ENCODE measurements at places on chromosomes 16 and 17.
A peak's percentile ranks its signal among the peaks of the same experiment; 100 is the strongest.

- DNase-seq = no peak
Observed at GRCh38 chr16:76837872-76838271, 353.1 kb upstream of the MON1B start.

DNA sequence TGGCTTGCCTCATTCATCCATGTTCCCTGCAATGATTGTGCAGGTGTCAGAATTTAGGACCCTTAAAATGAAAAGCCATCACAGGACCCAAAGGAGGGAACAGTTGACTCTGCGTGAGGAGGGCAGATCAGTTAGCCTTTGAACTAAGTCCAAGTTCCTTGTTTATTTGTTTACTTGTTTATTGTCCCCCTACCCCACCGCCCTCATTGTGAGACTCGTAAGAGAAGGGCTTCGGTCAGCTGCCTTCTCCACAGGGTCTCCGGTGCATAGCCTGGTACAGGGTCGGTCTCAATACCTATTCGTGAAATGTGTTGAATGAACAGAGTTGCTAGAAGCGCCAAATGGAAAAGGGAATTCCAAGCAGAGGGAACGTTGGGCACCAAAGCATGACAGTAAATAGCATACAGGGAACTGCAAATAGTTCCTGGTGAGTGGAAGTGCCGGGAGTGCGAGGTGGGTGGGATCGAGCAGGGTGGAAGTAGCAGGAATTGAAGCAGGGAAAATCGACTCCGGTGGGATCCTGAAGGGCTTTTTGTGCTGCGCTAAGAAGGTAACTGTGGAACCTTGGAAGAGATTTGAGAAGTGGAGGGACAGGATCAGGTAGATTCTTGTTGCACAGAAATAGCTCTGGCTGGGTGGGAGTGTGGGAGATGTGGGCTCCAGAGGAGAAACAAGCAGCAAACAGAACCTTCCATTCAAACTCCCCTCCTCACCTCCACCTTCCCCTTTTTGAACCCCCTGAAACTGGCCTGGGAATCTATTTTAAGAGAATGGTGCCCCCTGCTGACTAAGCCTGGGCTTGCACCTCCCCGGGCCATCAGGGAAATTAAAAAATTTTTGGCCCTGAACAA, 12.7 kb downstream of the SLC35B1 start:
- no peak for DNase-seq

GRCh38 chr17:28139822-28140221, 97.3 kb downstream of the NLK start:
- no peak for DNase-seq

GRCh38 chr16:87255866-87256265, 61.3 kb downstream of the C16orf95 start:
- no peak for DNase-seq

GRCh38 chr16:10168258-10168657, 14.0 kb downstream of the GRIN2A start:
- DNase-seq = no peak

GRCh38 chr16:23071196-23072083, 77.8 kb downstream of the USP31 start:
- no peak for DNase-seq

GRCh38 chr16:21075252-21075651, 75.4 kb downstream of the DNAH3 start:
- no peak for DNase-seq

- no peak for DNase-seq
Observed at GRCh38 chr16:57159447-57159846, 26.4 kb downstream of the PSME3IP1 start.

DNA sequence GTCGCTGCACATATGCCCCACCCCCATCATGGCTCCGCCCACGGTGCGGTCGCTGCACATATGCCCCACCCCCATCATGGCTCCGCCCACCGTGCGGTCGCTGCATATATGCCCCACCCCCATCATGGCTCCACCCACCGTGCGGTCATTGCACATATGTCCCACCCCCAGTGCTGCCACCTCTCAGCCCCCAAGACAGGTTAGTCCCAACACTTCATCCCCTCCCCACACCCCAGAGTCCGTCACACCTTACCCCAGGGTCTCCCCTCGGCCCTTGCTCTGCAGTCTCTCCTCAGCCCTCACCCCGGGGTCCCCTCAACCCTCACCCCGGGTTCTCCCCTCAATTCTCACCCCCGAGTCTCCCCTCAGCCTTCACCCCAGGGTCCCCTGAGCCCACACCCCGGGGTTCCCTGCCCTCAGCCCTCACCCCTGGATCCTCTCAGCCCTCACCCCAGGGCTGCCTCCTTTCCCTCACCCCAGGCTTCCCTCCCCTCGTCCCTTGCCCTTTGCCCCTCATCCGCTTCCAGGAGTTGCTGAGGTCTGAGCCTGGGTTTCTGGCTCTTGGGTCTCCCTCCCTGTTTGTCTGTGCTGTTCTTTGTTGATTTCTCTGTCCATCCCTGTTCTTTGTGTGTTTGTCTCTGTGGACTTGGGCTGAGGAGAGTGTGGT, 25.6 kb downstream of the TPSG1 start:
- DNase-seq = no peak

DNA sequence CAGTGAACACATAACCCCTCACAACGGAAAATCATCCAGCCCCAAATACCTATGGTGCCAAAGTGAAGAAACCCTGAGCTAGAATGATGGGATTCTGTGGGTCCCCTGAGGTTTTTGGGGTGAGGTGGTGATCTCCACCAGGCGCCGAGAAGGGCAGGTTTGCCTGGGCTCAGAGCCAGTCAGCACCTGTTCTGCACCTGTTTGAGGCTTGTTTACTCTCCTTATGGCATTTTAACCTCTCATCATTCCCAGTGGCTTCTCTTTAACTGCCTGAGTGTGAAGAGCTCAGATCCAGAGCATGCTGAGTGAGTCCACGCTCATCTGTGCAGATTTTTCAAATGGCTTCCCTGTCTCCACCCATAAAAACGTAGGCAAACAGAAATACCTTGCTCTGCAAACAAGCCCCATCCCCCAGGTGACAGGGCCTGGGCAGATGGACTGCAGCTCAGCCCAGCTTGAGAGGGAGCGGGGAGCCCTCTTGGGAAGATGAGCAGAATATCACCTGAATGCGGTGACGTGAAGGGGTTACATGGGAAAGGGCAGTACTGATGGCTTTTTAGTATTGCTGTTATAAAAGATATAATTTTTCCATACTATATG, 40.1 kb upstream of the CLEC19A start:
- no peak for DNase-seq

DNA sequence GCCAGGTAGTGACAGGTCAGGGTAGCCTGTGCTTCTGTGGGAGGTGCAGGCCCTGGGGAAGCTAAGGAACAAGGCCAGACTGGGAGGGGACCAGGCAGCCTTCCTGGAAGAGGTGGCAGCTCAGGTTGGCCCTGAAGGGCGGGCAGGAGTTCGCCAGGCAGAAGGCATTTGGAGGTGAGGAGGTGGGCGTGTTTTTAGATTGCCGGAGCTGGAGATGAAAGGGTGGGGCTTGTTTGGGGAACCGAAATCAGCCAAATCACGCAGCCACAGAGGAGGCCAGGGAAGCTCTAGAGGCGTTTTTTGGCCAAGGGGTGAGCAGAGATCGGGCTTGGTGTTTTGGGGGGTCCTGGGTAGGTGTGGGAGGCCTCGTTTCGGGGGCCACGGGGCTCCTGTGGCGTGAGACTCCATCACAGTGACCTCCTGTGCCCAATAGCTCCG, 7.6 kb downstream of the ADCY7 start:
- no peak for DNase-seq

GRCh38 chr17:59878624-59879023, 14.1 kb downstream of the TUBD1 start:
- DNase-seq = no peak

- DNase-seq = no peak
Observed at GRCh38 chr17:81913394-81914102, 2.3 kb upstream of the PCYT2 start.

DNA sequence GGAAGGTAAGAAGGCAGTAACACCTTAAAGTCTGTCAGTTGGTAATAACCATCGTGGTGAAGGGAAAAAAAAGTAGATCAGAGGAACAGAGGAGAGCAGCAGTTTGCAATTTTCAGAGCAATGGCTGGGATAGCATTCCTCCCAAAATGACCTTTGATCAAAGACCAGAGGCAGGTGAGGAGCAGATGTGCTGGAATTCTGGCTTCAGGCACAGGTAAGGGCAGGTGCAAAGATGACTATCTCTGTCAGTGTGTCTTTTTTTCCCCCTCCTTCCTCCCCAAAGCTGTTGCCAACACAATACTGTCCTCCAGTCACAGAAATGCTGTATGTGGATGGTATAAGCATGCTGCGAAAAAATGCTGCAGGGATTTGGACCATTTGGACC, 166.7 kb downstream of the XYLT1 start:
- no peak for DNase-seq

DNA sequence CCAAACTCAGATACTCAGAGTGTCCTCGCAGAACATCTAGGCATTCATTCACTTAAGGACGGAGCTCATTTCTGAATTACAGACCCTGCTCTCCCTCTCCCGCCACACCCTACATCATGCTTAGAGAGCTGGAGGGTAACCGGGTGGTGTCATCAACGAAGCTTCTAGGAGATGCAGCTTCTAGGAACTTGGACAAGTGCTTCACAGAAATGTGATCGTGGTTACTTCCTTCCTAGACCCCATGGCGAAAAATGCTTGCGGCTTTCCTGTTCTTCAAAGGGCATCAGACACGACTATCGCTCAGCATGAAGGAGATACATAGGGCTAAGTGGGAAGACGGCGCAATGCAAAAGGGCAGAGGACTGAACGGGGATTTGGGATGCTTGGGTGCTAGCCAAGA, 126.8 kb downstream of the ZFHX3 start:
- no peak for DNase-seq

GRCh38 chr17:1365445-1366039, 34.5 kb downstream of the YWHAE start:
- peak; percentile 56 for DNase-seq

DNA sequence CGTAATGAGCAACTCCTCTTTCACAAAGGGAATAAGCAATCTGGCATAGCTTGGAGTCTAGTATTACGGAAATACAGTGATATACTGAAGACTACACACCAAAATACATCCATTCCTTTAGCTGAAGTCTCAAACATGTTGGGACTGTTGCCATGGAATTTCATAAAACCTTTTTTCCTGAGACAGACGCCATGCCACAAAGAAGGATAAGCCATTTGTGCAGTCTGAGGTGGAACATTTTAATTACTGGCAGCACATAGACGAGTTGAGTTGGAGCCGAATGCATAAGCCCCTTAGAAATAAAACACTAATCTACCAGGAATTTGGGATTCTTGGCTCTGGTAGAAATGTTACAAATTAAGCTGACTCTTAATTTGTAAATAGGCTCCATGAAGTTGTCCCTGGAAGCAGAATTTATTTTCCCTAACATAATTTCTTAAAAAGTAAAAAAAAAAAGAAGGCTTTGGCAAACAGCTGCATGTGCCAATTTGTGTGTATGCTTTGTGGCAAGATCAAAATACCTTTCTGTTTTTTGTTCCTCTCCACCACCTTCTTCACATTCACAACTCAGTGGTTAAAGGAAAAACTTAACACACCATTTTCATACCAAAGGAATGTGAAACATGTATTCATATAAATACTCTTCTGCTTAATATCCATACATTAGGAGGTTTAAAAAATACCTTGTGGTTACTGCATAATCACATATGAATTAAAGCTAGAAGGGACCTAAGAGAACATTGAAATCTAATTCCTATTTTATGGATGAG, 25.5 kb downstream of the GRB7 start:
- no peak for DNase-seq

GRCh38 chr17:48973806-48974205, 5.4 kb upstream of the GIP start:
- DNase-seq = no peak

DNA sequence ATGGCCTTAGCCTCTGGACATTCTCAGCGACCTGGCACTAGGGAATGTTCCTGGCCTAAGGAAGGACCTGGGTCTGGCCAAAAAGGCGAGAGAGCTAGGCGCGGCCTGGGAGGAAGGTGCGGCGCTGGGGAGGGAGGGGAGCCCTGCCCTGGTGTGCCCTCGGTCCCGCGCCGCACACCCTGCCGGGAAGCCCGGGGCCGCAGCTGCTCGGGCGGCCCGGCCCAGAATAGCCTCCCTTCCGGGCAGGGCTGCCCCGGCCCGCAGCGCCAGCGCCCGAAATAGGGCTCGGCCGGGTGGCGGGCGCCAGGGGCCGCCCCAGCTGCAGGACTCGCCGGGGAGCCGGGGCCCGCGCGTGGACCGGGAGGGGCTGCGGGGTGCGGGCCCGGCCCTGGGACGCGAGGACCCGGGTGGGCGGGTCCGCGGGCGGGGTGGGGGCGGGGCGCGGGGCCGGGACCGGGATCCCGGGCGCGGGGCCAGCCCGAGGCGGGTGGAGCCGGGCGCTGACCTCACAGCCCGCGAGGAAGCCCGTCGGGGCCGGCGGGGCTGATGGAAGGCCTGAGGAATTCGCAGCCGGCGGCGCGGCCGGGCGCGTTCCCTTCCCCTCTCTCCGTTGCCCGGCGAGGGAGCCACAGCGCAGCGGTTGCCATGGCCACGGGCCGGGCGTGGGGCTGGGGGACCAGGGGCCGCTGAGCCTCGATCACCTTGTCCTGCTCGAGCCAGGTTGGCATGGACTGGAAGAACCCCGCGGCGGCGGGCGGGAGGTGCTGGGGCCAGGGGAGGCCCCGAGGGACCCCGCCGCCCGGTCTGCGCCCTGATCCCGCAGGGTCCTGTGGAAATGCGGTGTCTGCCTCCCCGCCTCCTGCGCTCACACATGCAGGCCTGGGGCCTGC, 18.1 kb downstream of the SOCS3 start:
- no peak for DNase-seq

GRCh38 chr16:49698453-49698815, 157.5 kb downstream of the ZNF423 start:
- DNase-seq = peak; percentile 71

- DNase-seq = peak; percentile 46
Observed at GRCh38 chr17:38867179-38867967, 2.5 kb upstream of the LASP1 start.

DNA sequence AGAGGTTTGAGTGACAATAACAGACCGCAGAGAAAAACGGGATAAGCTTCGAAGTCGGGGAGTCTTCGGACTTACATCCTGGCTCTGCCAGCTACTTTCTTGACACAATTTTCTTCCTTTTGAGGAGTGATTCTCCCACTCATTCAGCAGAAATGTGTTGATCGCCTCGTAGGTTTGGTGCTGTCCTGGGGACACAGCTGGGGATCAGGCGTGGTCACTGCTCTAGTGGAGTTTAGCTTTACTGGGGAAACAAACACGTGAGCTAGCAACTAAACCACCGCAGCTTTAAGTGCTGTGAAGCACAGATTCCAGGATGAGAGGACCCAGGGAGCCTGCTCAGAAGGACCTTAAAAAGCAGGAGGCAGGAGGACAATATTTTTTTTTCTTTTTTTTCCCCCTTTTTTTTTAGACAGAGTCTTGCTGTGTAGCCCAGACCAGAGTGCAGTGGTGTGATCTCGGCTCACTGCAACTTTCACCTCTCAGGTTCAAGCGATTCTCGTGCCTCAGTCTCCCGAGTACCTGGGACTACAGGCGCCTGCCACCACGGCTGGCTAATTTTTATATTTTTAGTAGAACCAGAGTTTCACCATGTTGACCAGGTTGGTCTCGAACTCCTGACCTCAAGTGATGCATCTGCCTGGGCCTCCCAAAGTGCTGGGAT, 858 bp downstream of the NUBP1 start:
- DNase-seq = no peak

- no peak for DNase-seq
Observed at GRCh38 chr16:1245452-1246020, 5.0 kb downstream of the TPSAB1 start.

- DNase-seq = peak; percentile 21
Observed at GRCh38 chr16:10611825-10612342, 31.5 kb upstream of the EMP2 start.

GRCh38 chr16:19014461-19014860, 30.7 kb downstream of the TMC7 start:
- no peak for DNase-seq

Data from DMS 273 treated with DMSO at 0.1 percent for 48 hours (cell line).